Hair follicle dermal papilla cell (primary cell): ENCODE measurements at places on chromosomes 2 and 18. TPM values are rescaled to one million over a fixed set of nuclear protein-coding genes. Genes with fewer than 3 reads are reported as not detected.

STAT4 gene
- total RNA-seq, result 5.6 and 10.1 TPM in 2 replicates

AGXT gene
- total RNA-seq, result not detected in 2 replicates

PSMG2 gene
- 52.9 and 59.1 TPM in 2 replicates for total RNA-seq

FANCL gene
- total RNA-seq, result 11.7 and 13.0 TPM in 2 replicates
